ENCODE measurements at places on chromosomes 7 and 10.

- DNase-seq = no peak
Observed at GRCh38 chr7:157271991-157272324, 64.8 kb upstream of the DNAJB6 start.

DNA sequence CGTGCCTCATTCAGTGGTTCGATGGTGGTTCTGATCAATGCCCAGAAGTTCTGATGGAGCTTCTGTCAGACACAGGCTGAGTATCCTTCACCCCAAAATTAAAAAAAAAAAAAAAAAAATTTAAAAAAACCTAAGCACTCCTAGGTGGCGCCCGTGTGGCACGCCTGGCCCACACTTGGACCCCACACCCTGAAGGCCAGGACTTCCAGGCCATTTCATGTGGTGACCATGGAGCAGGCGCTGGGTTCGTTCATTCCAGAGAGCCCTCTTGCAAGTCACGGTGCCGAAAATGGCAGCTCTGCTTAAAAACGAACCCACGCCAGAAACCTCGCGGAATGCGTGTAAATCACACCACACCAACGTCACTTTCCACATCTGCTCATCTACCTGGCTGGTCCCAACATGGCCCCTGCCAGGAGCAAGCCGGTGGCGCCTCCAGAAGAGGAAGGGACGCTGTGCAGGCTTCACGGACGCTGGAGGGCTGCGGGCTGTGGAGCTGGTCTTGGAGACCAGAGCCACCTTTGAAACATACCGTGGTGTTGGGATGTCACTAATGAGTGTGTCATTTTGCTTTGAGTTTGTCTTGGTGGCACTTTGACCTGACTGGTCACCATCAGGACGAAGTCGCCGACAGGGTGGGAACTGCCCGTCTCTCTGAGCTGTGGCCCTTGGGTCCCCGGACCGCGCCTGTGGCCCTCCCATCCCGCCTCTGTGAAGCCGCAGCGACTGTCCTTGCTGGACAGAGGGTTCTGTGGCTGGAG is 46.0 kb upstream of the PRKAR1B start:
- no peak for DNase-seq

GRCh38 chr7:155610633-155611193 is 33.7 kb upstream of the RBM33 start:
- DNase-seq = no peak

DNA sequence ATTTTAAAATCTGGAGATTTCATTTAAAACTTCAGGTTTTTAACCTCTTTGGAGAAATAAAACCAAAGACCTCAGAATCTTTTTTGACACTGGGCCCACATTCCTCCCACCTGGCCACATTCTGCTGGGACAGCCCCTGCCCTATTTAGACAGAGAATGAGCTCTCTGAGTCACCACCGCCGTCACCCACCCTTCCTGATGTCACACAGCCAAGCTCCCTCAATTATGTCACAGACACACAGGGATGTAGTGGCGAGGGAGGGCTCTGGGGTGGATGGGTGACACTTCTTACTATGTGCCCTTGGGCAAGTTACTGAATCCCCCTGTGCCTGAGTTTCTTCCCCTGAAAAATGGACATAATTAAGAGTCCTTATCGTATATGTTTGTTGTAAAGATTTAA is 162.6 kb downstream of the RAB11FIP2 start:
- DNase-seq = no peak

- no peak for DNase-seq
Observed at GRCh38 chr10:60801522-60801921, 23.2 kb downstream of the CDK1 start.

DNA sequence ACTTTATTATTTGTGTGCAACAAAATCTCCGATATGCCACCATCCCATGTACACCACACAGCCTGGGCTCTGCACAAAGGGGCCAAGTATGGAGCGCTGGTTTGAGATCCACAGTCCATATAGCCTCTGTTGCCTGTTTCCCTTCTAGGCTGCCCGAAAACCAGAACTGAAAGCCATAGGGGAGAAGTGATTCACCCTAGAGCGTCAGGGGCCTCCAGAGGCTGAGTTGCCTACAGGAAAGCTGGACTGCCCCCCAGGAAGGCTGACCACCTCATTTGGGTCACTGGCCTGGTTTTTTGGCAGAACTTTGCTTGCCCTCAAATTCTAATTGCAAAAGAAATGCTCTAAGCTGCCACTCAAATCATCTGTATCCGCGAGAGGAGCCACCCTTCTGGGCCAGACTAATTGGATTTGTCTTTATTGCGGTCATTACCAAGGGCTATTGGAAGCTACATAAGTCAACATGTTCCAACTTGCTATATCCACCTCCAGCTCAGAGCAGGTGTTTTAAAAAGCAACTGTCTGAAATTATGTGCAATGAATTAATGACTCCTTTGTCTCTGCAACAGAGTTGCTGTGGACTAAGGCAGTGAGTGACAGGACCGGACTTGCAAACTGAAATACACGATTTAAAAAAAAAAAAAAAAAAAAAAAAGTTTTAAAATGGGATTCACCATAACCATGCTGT is 28.3 kb upstream of the FRMD4A start:
- no peak for DNase-seq
